ENCODE measurements at places on chromosomes 4 and X. TPM values are rescaled to one million over a fixed set of nuclear protein-coding genes. Genes with fewer than 3 reads are reported as not detected.

GRCh38 chr4:141541851-141542250, 94.5 kb upstream of the IL15 start:
- DNase-seq: no peak

DNA sequence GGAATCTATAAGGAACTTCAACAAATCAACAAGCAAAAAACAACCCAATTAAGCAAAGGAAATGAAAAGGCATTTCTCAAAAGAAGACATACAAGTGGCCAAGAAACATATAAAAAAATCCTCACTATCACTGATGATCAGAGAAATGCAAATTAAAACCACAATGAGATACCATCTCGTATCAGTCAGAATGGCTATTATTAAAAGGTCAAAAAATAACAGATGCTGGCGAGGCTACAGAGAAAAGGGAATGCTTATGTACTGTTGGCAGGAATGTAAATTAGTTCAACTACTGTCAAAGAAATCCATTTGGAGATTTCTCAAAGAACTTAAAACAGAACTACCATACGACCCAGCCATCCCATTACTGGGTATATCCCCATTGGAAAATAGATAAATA, 292.4 kb upstream of the FAT1 start:
- no peak for DNase-seq

DNA sequence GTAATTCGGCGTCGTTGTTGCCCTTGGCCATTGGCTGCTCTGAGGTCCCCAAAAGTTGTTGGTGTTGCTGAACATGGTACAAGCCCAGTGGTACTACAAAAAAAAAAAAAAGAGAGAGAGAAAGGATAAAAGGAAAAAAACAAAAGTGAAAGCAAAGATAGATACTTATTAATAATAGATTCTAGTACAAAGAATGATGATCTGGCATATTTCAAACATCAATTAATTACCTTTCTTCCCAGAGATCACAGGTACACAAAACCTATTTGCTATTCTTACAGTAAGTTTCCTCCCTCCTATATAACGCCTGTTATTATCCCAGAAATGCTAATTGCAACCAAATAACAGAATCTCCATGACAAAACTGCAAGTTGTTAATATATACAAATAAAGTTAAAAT, 188.9 kb downstream of the FBXW7 start:
- no peak for DNase-seq

CT45A2 gene
- not detected for total RNA-seq

IL3RA gene
- 9.7 TPM for total RNA-seq

Measured in kidney epithelial cell (primary cell).